ENCODE measurements at places on chromosomes 6 and 20.

DNA sequence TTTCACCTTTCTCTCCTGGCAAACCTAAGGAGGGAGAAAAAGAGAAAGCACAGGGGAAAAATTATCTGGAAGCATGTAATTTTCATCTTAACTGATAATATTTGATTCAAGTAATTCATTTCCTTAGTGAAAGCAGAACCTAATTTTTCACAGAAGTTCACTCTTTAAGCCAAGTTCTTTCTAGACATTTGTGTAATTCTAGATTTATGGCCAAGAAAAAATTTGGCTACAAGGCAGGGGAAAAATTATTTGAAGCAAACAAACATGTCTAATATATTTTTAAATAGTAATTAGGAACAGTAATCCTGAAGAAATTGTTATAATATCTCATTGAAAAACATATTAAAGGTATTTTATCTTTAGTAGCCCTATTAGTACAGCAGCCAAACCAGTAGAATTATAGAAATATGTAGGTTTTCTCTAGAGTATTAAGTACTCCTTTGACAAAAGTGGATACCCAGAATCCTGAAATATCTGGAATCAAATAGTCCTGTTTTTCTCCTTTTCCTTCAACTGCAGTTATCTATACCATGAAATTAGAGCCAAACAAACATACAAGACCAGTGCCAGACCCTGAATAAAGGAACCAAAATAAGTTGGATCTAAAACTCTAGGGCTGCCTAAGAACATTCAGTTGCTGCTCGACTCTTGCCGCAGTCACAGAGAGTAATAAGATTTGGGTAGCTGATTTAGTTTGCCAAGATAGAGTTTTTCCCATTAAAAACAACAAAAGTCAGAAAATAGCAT is 116.5 kb downstream of the COL12A1 start:
- DNase-seq, result no peak

GRCh38 chr20:32244150-32244823 is 33.2 kb upstream of the KIF3B start:
- DNase-seq, result no peak

- DNase-seq, result no peak
Measured at GRCh38 chr6:131844243-131844841, 36.5 kb downstream of the ENPP1 start.

DNA sequence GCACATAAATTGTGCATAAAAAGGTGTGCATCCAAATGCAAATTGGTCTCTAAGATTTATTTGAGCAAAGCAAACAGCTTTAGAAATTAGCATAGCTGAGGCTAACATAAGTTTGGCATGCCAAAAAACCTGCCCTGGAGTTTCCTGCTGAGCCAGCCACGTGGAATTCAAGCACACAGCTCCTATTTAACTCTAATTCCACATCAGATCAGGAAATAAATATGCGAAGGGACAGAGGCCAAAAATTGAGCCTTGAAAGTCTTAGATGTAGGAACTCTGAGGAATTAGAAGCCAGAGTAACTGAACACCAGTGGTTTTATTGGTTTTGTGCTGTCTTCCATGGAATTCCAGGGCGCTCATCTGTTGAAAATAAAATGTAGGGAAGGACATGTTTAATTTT is 19.6 kb downstream of the SOBP start:
- DNase-seq, result no peak

GRCh38 chr6:151675746-151676459 is 131.6 kb upstream of the ESR1 start:
- no peak for DNase-seq

GRCh38 chr6:71698702-71699101 is 187.6 kb upstream of the RIMS1 start:
- no peak for DNase-seq

DNA sequence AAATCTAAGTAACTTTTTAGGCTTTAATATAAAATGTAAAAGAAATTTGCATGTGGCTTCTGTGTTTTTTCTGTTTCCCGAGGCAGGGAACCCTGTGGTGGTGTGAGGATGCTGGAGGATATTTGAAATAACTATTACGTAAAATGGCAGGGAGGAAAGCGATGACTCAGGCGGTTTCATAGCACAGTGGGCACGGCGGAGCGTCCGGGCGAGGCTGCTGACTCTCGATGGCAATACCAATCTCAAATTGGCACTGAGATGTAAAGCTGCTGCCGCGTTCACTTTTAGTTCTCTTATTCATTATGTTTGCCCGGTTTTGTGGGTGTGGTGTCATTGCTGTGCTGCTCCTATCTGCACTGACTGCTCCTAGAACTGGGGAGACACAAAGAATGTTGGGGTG is 254.3 kb downstream of the THBS2 start:
- no peak for DNase-seq

GRCh38 chr6:36610041-36610955 is 16.1 kb downstream of the SRSF3 start:
- DNase-seq, result peak; percentile 65

GRCh38 chr20:10568032-10568431 is 105.8 kb downstream of the JAG1 start:
- no peak for DNase-seq

DNA sequence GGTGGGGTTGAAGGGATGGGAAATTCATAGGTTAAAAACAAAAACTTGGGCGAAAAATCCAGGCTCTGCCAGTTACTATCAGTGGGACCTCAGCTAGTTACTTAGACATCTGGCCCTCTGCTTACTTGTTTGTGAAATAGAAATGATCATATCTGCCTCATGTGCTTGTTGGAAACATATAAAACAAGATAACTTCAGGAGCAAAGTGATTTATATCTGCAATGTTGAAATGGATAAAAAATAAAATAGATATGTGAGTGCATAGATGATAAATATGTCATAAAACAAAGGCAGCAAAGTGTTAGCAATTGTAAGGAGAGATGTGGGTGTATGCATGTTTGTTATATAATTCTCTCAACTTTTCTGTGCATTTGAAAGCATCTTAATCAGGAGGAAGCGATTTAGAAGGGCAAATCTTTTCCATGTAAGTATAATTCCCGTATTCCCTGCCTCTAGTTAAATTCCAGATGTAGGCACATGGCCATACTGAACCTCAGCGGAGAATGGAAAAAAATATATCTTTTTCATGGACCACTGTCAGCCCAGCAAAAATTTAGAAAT is 579.0 kb upstream of the FLRT3 start:
- DNase-seq, result no peak

DNA sequence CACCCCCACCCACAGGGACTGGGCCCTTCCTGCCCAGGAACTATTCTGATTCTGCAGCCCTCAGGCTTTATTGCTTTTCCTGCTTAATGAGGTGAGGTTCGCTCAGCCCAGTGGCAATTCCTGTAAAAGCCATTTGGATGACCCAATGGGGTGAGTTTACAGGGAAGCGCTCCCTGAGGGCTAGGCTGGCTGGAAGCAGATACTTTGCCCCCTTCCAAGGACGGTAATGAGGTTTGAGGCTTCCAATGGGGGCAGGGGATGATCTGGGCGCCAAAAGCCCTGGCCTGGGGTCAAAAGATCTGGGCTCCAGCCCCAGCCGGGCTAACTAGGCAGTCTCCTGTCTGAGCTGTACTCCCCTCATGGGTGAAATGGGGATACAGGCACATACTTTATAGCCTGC is 41.8 kb downstream of the RIPOR3 start:
- DNase-seq, result no peak

DNA sequence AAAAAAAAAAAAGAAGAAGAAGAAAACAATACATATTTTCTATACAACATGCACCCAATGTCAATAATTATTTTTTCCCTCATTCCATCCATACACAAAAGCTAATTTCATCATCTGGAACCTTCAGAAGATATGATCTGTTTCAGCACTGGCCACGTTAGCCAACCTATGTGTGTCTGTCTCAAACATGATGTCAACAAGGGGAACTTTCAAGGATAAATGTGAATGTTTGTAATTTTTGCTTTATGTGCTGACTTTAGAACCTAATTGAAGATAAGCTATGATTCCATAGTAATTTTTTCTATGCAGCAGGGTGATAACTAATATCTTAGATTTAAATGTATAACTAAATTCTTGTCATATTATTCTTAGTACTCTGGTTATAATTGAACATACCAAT is 37.9 kb downstream of the IPCEF1 start:
- no peak for DNase-seq

DNA sequence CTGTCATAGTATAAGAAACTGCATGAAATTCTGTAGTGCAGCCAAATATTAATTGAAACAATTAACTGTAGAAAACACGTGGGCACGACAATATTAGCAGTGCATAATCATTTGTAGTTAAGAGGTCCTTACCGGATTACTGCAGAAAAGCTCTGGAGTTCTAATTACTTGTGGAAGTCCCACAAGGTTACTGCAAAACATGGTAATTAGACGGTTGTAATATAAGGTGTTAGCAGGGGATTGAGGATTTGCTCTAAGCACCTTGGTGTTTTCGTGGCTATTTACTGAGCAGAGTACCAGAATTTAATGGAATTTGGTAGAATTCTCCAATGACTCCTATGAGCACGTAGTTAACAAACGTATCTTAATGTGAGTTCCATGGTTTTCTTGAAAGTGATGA is 473.6 kb upstream of the AGPAT4 start:
- DNase-seq, result no peak

- no peak for DNase-seq
Measured at GRCh38 chr6:37622646-37623071, 75.0 kb downstream of the MDGA1 start.

DNA sequence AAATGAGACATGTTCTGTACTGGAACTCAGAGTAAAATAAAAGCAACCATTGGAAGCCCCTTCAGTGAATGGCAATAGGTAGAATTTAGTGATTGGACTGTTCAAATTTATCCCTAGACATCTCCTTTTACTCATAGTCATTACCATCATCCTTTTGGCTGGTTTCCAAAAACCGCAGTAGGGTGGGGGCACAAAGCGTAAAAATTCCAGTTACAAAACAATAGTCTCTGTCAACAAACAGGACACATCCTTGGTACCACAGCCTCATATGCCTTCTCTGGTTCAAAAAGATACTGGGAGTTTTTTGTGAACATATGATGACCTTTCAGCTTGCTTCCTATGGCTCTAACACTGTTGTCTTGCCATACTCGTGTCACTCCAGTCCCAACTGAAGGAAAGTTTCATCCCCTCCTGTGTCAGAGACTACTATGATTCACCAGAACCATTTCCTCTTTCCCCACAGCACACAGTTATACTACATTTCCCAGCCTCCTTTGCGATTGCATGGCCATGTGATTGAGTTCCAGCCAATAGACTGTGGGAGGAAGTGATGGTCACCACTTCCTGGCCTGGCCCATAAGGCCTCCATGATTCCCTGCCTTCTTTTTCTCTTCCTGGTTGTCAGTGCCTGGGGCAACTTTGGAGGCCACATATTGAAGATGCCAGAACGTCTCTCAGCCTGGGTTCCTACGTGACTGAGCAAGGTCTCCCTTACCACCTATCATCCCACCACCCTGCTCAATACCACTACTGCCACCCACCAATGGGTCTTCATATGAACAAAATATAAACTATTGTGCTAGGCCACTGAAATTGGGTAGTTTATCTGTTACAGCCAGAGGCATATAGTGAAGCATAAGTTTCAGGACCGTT is 162.4 kb downstream of the ID4 start:
- DNase-seq, result no peak

- DNase-seq, result no peak
Measured at GRCh38 chr6:166608774-166609173, 18.3 kb downstream of the RPS6KA2 start.

- DNase-seq, result no peak
Measured at GRCh38 chr20:2397595-2398145, 17.0 kb downstream of the TGM6 start.

- DNase-seq, result no peak
Measured at GRCh38 chr20:15831201-15831600, 742.0 kb downstream of the KIF16B start.

- DNase-seq, result no peak
Measured at GRCh38 chr6:79170431-79170830, 64.1 kb downstream of the HMGN3 start.
